Stimulated activated CD8-positive, alpha-beta memory T cell treated with anti-CD3 and anti-CD28 coated beads, Interleukin-7, amount 100 ng/mL, for 48 hours (primary cell): ENCODE measurements at places on chromosomes 13 and 19.
A peak's percentile ranks its signal among the peaks of the same experiment; 100 is the strongest.

DNA sequence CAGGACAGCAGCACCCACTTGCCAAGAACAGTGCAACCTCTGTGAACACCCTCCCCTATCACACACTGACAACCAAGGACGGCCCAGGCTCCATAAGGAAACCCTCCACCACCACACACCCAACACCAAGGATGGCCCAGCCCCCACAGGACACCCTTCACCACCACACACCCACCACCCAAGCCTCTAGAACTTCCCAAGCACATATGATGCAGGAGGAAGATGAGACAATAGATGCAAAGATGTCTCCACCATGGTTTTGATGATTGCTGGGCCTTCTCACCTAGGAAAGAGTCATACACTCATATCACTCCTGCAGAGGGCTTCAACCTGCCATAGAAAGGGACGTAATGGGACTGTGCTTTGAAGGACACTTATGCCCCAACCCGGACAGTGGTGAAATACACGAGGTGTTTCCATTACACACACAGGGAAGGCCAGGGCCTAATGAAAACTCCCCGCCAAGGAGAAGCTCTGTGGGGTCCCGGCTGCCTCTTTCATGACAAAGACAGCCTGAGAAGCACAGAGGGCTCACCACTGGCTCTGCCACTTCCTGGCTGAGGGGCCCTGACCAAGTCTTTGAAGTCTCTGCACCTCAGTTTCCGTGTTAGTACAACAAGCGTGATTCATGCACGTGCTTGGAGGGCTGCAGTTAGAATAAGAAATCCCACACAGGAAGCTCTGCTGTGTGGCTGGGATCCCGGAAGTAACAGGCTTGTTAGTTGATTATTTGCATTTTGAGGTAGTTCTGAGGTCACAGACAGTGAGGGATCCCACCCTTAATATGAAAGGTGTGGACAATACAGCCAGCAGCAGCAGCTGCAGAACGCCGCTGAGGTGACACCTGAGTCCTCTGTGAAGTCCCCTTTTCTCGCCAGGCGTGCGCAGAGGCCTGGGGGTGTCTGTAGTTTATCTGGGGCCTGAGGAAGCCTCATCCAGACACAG, 61.9 kb upstream of the ATP12A start:
- peak; percentile 85 for DNase-seq

- DNase-seq = peak; percentile 91
Measured at GRCh38 chr13:27171827-27172494, 350 bp upstream of the USP12 start.

DNA sequence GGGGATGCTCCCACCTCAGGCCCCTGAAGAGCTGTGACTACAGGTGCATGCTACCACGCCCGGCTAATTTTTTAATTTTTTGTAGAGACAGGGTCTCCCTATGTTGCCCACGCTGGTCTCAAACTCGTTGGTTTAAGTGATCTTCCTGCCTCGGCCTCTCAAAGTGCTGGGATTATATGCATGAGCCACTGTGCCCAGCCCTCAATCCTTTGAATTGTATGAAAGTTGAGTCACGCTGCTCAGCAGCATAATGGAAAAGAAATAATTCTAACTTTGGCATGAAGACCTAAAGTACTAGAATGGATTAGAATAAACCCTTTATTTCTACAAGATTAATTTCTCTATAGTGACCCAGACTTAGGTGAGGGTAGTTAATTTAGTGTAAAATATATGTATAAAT, 42.4 kb downstream of the MRPS31 start:
- no peak for DNase-seq

DNA sequence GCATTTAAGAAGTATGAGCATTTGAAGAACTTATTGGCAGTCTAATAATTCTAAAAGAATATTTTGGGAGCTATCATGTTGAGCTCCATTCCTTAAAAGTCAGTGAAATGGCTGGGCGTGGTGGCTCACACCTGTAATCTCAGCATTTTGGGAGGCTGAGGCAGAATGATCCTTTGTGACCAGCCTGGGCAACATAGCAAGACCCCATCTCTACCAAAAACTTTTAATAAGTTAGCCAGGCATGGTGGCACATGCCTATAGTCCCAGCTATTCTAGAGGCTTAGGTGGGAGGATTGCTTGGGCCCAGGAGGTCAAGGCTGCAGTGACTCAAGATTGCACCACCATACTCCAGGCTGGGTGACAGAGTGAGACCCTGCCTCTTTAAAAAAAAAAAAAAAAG, 8.0 kb downstream of the COG6 start:
- no peak for DNase-seq

DNA sequence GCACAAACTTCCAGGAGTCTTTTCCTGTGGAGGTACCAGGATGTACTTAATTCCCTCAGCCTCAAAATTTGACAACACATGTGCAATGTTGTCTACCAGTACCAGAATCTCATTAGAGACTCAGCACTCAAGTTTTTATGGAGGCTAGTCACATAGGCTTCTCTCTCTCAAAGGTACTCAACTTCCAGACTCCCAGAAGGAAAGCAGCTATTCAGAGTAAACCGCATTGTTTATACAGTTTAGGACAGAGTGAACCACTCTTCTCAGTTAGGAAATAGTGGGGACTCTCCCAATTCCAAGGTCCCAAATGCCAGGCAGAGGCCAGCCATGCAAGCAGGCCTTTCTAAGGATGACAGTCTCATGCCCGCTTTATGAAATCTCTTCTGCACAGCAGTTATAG, 8.5 kb upstream of the C1QTNF9B start:
- DNase-seq = no peak

- DNase-seq = no peak
Measured at GRCh38 chr13:98305670-98306069, 128.6 kb upstream of the RNF113B start.

DNA sequence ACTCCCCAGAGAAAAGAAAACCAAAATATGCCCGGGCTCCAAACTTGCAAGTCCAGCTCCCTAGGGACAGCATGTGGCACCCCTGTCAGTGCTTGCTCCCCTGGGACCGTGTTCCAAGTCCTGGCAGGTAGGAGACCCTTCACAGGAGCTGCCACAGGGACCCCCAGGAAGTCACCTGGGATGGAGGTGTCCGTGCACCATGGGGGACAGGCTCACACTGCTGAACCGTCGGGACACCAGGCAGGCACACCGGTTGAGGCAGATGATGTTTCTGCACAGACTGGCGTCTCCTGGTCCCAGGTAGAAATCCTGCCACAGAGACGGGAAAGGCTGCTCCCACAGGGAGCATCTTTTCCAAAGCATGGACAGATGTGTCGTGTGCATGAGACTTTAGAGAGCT, 11.7 kb upstream of the PROZ start:
- DNase-seq = no peak

DNA sequence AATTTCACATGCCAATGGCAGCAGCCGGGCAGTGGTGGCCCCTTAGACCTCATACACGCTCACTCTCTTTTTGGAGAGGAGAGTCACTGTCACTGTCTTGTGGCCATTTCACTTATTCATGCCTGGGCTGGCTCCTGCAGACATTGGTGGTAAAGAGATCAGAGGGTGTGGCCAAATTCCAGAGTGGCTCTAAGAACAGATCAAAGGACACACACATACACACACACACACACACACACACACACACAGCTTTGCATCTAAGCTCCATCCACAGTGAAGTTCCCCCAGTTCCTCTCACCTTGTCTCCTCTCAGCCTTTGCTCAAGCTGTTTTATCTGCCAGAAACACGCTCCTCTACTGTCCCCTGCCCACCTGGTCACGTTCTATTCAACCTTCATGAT, 46.5 kb upstream of the KPNA3 start:
- no peak for DNase-seq

- DNase-seq = no peak
Measured at GRCh38 chr13:113928685-113929627, 44.9 kb downstream of the C13orf46 start.

DNA sequence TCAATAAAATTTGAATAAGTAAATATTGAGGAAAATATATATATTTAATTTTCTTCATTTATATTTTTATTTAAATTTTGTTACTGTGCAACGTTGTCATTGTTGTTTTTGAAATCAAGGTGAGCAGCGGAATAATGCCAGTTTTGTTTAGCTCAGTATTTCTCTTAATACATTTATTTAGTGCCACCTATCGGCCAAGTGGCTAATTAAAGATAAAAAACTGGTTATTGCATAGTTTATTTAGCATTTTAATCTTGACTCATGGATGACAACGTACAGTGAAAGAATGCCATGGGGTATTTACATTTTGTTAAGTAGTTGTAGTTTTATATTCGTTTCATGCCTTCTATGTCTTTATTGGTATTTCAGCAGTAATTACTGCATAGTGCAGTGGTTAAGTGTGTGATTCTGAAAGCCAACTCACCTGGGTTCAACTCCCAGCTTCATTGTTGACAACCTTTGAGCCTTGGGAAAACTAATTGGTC, 265.9 kb downstream of the MYO16 start:
- DNase-seq = no peak

DNA sequence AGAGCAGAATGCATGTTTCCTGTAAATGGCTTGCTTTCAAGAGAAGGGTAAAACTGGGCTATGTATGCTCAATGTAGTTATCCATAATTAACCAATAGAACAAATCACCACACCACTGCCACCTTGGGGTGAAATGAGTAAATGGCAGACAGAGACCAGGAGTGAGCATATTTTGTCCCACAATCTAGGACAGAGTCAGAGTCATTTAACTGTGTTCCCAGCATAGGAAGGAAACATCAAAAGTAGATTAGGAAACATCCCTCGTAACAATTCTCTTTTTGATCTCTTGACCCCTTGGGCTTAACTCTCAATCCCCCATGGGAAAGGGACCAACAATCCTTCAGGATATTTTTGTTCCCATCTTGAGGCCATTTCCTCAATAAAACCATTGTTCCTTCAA, 224.8 kb downstream of the NHLRC3 start:
- peak; percentile 16 for DNase-seq

DNA sequence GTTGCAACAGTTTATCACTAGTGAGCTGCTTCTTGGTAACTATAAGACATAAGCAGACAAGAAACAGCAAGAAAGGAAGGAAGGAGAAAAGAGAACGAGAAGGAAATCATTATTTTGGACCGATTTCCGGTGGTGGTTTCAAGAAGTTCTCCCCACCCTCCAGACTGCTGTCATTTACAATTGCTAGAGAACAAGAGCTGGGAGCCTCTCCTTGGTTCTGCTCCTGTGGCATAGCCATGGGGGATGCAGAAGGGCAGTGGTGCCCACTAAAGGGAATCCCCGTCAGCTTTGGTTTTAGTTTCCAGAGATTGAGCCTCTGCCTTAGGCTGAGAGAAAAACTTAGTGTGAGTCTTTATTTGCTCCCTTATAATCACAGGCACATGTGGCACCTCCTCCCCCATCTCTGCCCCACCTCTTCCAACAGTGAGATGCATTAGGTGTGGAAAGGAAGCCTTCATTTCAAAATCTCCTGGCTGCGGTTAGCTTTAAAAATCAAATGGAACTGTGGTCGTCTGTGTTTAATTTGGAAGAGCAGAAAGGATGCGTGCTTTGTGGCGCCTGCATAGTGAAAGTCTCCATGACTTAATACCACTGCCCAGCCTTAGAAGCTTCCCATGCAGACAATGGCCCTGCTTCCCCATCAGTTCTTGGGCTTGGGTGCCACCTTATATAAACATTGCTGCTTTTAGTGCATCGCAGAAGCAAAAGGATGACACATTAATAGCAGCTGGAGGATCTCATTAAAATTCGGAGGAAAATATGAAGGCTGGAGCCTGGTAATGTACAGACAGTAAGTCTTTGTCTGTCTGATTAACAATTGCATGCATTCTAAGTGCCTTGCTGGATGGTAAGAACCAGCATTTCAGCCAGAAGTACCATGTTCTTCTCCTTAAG, 25.0 kb downstream of the LRCH1 start:
- DNase-seq = no peak

- DNase-seq = no peak
Measured at GRCh38 chr19:31946491-31946890, 398.9 kb upstream of the ZNF507 start.

- DNase-seq = peak; percentile 36
Measured at GRCh38 chr19:47573071-47574026, at the start of gene ZNF541. Gene ZNF541, minus strand, starts transcription at chr19:47573148. Its CDS starts 17,292 bp downstream, at chr19:47555856.

GRCh38 chr13:95903569-95903968, 149.6 kb downstream of the UGGT2 start:
- no peak for DNase-seq

DNA sequence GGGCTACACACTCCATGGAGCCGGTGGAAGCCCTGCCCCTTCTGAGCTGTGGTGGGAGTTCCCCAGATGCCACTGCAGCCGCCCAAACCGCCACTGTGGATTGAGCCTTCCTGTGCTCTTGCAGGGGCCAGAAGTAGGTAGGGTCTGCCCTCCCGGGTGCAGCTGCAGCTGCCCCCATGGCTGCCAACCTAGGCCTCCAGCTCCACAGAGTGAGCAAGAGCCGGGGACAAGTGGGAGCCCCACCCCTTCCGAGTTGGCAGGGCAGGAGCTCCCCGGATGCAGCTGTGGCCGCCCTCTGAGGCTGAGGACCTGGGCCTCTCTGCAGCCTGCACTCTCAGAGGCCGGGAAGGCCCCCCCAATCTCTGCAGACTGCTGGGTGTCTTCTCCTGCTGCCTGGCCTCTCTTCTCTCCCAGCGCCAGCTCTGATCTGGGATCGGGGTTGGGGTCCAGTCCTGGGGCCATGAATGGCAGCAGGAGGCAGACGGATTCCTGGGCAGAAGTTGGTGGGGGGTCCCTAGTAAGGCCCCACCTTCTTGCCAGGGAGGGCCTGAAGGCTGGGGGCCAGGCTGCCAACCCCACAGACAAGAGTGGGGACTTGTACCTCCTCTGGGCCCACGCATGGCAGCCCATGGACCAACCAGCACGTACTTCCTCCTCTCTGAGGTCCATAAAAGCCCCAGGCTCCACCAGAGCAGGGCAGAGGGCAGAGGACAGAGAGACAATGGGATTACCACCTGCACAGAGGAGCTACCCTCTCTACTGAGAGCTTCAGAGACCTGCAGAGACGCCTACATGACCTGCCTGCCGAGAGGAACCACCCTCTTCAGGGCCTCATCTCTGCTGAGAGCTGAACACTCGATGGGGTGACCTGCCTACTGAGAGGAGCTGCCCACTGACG, 28.9 kb downstream of the AP2S1 start:
- DNase-seq = peak; percentile 47

- DNase-seq = no peak
Measured at GRCh38 chr19:1987197-1988187, 28.0 kb downstream of the BTBD2 start.

GRCh38 chr13:25440061-25440460, 68.3 kb downstream of the ATP8A2 start:
- no peak for DNase-seq

DNA sequence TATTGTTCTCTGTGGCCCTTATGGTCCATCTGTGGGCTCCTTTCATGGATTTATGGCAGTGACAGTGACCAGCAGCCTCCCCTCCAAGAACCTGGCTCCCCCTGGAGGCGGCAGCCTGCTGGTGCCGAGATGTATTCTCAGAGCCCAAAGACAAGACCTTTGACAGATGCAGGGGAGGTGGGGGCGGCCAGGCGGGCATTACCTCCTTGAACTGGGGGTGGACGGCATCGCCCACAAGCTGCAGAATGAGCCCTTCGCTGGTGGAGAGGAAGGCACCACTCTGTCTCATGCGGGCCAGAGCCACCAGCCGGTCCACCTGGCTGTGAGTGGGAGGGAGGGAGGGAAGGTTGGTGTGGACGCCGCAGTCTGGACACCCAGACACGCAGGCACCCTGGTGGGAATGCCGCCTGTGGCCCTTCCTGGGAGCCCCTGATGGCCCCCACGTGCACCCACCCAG, 6.6 kb downstream of the ISOC2 start:
- DNase-seq = no peak
